NCI-H2029 (cell line): ENCODE measurements at places on chromosomes 5 and 9.

- no peak for DNase-seq
Measured at GRCh38 chr5:56993241-56993640, 41.3 kb upstream of the MIER3 start.

DNA sequence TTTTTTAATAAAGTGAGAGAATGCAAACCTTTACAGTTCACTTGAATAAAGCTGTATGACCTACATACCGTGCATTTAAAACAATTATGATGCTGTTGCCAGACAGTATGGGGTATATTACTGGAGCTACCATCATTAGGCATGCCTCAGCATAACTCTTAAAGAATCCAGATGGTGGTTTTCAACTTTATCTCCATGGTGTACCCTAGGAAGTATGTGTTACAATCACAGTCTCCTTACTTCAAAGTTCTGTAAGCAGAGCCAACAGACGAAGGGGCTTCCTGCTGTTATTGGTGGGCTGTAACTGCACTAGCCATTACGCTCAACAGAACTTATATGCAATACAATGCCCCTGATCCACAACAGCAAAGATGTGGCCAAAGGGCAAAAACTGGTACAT, 803.3 kb downstream of the DTWD2 start:
- no peak for DNase-seq

- DNase-seq: no peak
Measured at GRCh38 chr9:131960311-131960710, 119.4 kb downstream of the MED27 start.

DNA sequence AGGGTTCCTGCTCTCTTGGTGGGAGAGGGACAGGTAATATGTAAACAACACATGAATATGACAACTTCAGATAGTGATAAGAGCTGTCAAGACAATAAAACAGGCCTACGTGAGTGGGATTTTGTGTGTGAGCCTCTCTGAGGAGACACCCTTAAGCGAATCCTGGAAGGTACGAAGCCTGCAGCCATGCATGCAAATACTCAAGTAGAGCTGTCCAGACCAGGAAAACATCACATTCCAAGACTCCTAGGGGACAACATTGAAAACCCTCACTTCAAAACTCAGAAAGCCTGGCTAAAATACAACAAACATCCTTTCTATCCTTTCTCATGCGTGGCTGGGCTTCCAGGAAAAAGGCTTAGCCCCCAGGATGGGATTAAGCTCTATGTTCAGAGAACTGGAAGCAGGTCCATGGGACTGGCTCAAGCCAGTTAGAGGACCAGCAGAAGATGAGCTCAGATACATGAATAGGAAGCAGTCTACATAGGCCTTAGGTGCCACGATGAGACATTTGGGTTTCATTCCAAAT, 124.8 kb upstream of the IQGAP2 start:
- DNase-seq: no peak

DNA sequence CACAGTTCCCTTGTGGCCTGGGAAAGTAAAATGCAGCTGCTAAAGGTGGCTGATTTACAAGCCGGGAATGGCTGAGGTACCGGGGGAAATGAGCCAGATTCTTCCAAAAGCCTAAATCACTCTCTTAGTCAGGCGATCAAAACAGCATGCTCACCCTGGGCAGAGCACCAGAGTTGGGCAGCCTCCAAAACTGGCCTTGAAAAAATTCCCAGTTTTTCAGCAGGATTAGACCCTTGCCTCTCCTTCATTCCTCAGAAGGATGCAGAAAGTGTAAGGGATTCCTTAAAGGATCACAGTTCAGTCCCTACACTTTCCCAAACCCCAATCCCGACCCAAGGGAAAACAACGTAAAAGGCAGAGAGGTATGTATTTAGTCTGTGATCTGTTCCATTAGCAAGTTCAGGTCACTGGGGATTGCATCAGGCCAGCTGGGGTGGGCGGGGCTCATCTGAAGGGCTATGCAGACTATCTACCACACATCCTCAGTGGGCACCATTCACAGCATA, 16.9 kb downstream of the TMEM174 start:
- DNase-seq: no peak

DNA sequence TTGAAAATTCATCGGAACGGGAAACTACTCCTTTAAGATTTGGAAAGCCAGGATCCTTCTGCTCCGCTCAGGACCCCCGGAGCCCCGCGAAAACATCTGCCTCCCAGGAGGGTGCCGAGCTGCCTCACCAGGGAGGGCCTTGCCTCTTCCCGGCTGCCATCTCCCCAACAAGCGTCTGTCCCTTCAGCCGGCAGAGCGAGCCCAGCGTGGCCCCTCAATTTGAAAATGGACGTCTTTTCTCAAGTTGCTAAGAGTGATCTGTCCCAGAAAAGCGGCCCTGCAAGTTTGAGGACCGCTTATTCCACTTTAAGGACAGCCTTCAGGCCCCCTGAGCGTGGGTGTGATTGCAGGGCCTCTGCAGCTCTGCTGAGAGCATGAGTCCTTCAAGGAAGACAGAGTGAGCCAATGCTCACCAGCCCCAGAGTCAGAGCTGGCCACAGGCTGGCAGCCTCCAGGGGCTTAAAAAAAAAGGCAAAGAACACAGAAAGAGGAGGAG, 101.3 kb downstream of the PHF2 start:
- no peak for DNase-seq
